Foreskin fibroblast (primary cell): ENCODE measurements at places on chromosomes 13 and 19.

GRCh38 chr13:74134221-74134776 is at the start of gene KLF12:
Gene KLF12, minus strand, starts transcription at chr13:74134404.
- DNase-seq: peak; percentile 97

- no peak for DNase-seq
Observed at GRCh38 chr13:45895881-45896280, 44.3 kb upstream of the SIAH3 start.

- no peak for DNase-seq
Observed at GRCh38 chr19:28117143-28117542, 1095.8 kb downstream of the UQCRFS1 start.

- DNase-seq: no peak
Observed at GRCh38 chr13:100297413-100297812, 208.5 kb downstream of the PCCA start.

DNA sequence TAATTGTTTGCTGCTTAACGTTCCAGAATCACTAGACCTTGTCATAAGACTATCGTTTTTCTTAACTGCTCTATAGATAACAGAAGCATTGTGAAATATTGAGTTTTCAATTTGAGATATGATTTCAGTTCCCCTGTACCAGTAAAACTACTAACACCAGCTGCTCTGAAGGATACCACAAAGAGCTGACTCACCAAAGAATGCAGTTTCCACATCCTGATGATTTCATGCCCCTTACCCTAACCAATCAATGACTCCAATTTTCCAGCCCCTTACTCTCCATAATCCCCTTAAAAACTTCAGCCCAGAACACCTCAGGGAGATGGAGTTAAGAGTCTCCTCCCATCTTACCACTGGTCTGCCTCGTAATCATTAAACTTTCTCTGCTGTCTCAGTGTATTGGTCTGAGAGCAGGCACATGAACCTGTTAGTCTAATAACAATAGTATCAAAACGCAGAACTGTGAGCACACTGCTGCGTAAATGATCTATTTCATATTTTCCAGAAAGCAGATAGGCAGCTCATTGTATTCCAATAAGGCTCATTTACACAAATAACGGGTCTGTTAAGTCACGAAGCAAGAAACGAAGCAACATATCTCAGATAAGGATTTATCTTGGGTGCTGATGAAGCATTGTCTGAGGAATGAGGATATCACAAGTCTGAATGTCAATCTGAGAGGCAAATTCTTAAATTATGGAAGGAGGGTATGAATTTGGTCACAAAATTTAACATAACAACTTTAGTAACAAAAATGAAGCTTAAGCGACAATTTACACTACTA is 14.1 kb upstream of the CCNA1 start:
- DNase-seq: peak; percentile 77

DNA sequence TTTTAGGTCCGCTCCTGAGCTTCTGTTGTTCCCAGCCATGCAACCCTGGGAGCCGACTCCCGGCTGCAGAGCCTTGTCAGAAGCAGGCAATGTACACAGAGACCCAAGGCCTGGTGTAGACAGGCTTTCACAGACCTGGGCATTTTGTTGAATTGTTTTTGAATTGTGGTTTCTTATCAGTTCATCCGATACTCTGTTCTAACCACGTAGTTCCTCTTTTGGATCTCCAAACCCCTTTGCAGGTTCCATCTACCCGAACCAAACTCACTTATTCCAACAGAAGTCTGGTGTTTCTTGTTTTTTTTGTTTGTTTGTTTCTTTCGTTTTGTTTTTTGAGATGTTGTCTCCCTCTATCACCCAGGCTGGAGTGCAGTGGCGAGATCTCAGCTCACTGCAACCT is 6.3 kb upstream of the NLRP2 start:
- no peak for DNase-seq

DNA sequence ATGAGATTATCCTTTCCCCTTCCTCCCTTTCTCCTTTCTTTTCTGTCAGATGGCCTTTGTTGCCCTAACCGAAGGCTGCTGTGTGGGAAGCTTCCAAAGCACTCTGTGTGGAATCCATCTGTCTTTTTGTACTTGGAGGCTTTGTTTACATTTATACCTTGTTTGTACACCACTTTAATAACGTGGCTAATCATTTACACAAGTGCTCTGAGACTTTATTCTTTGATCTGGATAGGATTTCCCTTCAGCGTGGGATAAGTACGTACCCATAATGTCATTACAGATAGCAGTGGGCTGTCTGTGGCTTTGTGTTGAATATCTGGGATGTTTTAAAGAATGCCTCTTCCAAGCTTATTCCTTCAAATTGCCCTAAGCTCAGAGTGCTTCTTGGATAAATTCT is 684.7 kb upstream of the SLITRK5 start:
- DNase-seq: no peak

GRCh38 chr13:113904411-113904810 is 40.5 kb upstream of the GAS6 start:
- DNase-seq: peak; percentile 70
